ENCODE measurements at places on chromosomes 11 and 22.
A peak's percentile ranks its signal among the peaks of the same experiment; 100 is the strongest.

DNA sequence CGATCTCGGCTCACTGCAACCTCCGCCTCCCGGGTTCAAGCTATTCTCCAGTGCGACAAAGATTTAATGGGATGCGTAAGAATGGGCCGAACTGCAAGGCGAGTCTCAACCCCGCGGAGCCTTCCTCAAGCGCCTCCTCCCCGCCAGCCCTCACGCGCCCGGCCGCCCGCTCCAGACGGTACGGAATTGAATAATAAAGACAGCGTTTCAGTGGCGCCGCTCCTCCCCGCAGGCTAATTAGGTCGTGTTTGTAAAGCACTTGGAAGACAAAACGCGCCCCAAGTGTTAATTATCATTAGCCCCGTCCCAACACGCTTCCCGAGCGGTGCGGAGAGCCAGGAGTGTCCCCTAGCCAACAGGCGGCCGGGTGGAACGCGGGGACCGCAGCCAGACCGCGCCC lies 192.0 kb downstream of the BUD13 start:
- DNase-seq: no peak

DNA sequence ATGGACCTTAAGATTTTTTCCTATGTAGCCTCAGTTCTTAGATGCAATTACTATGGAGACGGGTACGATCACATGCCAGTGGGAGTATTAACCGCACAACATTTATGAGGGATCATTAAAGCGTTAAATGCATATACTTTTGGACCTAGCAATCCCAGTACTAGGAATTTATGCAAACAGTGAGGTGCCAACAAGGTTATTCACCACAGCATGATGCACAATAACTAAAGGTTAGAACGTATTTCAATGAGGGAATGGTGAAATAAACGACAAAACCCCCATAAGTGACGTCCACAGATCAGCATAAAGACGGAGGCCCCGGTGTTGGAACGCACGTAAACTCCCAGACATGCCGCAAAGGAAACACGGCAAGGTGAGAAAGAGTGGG lies 539 bp downstream of the SIRT3 start:
- no peak for DNase-seq

DNA sequence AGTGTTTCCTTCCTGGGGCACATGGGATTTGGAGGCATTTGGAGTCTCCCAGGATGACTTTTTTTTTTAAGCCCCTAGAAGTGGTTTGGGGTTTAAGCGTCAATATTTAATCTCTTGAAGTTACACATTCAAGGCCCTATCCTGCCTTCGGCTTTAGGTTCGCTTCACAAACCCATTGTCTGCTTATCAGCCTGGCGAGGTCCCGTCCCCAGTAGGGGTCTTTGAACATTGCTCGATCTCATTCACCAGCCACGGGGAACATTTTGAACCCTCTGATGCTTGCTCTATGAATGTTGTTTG lies 75.9 kb downstream of the KCNQ1 start:
- no peak for DNase-seq

DNA sequence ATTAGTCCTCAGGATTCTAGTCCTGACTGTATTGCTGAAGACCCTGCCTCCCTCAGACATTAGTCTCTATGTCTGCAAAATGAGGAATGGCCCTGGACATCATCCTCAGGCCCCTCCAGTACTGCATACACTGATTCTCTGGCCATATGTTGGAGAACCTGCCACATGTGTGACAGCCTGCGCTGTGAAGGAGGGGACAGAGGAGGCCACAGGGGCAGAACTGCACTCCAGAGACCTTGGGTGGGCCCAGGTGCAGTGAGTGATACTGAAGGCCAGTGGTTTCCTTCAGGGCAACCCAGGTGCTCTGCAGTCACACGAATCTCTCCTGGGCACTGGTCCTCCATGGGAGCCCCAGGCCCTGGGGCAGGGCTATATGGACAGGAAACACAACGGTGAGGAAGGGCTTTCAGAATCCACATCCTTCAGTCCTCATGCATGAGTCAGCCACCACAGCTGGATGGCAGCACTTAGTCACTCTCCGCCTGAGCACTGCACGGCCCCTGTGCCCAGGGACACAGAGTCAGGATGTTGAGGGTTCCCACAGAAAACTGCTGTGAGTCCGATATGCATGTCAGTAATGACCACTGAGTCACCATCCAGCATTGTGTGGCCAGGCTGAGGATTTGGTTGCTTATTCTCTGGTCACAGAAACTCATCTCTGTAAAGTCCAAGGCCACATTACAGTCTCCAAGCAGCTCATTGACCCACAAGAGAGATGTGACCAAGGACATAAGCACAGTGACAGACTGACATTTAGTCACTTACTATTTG lies 39.7 kb downstream of the ME3 start:
- peak; percentile 98 for DNase-seq

- no peak for DNase-seq
Observed at GRCh38 chr11:3834349-3834663, 6.5 kb downstream of the RHOG start.

DNA sequence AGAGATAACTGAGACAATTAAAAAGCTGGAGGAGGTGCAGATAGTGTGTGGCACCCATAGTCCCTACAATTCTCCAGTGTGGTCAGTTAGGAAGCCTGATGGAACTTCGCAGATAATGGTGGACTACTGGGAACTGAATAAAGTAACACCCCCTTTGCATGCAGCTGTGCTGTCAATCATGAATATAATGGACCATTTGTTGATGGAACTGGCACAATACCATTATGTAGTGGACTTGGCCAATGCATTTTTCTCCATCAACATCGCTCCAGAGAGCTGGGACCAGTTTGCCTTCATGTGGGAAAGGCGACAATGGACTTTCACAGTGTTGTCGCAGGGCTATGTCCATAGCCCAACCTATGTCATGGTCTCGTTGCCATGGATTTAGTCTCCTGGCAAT lies 324.2 kb downstream of the TMEM135 start:
- no peak for DNase-seq

DNA sequence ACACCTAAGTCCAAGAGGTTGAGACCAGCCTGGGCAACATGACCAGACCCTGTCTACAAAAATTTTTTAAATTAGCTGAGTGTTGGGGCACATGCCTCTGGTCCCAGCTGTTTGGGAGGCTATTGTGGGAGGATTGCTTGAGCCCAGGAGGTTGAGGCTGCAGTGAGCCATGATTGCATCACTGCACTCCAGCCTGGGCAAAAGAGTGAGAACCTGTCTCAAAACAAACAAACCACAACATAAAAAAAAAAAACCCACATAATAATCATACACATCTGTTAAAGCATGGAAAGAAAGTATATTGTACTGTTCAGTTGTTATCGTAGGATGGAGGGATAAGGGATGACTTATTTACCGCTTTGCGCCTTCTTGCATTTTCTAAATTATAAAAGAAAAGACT lies 35.9 kb upstream of the GRK2 start:
- DNase-seq: no peak

DNA sequence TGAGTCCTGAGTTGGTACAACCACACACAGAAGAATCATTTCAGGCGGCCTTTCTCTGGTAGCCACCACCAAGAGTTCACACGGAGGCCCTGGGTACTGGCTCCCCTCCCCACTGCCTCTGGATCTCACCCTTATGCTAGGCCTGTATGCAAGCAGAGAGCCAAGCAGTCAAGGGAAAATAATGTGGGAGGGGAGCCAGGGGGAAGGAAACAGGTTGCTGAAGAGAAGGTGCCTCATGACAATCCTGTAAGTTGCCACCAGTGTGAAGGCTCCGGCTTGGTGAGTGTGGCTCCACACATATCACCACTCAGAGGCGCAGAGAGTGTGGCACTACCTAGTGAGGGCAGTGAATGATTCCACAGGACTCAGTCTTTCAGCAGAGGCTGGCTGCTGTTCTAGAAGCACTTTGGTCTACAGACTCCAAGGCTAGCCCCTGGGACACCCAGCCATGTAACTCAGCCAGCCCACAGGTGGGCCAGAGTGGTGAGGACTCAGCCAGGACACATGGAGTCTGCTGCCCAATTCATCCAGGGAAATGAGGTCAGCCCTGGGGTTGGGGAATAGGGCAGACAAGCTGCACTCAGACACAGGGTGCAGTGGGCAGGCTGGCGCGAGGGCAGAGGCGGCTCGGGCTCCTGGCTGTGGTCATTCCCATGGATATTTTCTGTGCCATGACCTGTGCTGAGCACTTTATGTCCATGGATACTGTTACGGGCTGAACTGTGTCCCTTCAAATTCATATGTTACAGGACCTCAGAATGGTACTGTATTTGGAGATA lies 49.0 kb upstream of the SERPIND1 start:
- no peak for DNase-seq

DNA sequence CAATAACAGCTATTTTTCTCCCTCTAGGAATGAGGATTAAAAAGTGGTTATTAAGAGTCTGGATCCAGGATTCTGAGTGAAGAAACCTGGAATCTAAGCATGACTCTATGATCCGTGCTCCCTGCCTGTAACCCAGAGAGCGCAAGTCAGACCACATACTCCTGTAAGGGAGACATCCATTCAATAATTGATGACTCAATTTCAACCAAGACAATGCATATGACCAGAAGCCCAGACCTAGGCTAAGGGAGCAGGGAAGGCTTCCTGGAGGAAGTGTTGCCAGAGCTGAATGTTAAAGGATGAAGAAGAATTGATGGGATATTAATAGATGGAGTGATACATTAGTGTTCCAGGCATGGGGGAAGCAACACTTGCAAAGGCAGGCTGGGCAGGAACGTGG lies 13.8 kb upstream of the PAMR1 start:
- DNase-seq: no peak

GRCh38 chr11:92087725-92088537 lies 136.7 kb upstream of the FAT3 start:
- DNase-seq: no peak

- DNase-seq: no peak
Observed at GRCh38 chr11:122977470-122978298, 4.0 kb downstream of the BSX start.

DNA sequence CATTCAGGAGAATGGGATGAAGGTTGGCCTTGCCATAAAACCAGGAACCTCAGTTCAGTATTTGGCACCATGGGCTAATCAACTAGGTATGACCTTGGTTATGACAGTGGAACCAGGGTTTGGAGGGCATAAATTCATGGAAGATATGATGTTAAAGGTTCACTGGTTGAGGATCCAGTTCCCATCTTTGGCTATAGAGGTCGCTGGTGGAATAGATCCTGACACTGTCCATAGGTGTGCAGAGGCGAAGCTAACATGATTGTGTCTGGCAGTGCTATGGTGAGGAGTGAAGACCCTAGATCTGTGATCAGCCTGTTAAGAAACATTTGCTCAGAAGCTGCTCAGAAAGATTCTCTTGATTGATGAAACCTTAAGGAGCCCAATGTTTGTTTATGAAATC lies 5.7 kb downstream of the NF2 start:
- DNase-seq: no peak

DNA sequence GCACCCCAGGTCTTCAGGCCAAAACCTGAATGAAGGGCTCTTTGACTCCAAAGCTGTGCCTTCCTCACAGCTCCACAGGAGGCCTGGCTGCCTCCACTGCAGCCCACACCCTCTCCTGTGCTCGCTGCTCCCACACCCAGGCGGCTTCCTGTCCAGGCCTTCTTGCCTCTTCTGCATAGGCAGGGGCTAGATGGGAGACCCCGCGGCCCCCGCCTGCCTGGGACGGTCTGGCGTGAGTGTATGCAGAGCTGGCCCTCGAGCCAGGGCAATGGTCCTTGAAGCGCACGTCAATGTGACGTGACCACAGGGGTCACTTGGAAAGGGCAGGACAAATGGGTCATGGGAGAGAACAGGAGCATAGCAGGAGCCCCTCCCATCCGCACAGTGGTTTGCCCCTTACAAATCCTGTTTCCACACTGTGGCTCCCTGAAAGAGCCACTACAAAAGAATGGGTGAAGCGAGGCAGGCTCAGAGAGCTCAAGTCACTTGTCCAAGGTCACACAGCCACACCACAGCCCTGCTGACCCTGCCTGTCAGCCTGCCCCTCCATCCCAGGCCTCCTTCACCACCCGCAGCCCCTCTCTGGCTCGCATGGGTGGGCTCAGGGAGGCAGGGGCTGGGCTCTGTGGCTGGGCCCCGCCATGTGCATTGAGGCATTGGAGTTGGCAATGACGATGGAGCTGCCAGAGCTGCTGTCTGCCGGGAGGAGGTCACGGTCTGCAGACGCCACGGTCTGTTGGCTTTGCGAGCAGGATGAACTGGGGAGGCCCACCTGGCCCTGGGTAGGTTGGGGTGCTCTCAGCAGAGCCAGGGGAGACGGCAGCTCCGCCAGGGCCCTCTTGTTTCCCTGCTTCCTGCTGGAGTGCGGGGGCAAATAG lies 71.2 kb upstream of the WNT11 start:
- no peak for DNase-seq

- DNase-seq: no peak
Observed at GRCh38 chr11:130464291-130464812, 15.9 kb downstream of the ADAMTS15 start.

- DNase-seq: peak; percentile 70
Observed at GRCh38 chr22:37681556-37682049, 4.5 kb upstream of the NOL12 start.

DNA sequence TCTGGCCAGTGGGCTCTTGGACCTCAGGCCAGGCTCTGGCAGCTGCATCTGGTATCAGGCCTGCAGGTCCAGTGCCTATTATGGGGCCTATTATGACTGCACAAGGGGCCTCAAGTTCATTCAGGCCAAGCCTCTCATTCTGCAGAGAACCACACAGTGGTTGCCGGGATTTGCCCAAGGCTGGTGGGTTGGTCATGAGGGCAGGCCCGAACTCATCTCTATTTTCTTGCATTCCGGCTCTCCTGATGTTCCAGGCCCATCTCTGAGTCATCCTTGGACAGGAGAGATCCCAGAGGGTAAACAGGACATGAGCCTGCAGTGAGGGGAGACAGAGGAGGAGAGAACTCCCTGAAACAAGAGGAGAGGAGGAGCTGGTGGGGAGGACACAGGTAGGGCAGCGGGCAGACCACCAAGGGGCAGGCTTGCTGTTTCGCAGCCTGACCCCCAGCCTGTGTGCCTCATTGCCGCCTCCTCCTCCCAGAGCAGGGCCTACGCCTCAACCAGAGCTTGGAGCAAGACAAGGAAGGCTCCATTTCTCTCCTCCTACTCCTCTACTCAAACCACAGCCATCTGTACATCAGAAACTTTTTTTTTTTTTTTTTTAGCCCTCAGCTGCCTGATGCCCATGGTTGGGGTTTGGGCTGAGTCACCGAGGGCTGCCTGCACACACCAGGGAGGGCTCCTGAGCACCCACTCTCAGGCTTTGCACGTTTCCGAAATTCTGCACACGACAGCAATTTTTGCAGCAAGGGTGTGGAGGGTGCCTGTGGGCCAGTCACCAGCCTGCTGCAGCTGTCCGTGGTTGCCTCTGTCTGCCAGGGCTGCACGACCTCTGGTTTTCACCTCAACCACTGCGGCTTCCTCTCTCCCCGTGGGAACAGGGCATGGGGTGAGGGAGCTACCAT lies 12.7 kb upstream of the TREH start:
- DNase-seq: peak; percentile 18

- DNase-seq: no peak
Observed at GRCh38 chr22:39300186-39300830, 19.1 kb downstream of the RPL3 start.

GRCh38 chr22:49260681-49261580 lies 566.7 kb downstream of the BRD1 start:
- DNase-seq: no peak

GRCh38 chr11:86610559-86611341 lies 61.7 kb downstream of the ME3 start:
- no peak for DNase-seq

- DNase-seq: peak; percentile 80
Observed at GRCh38 chr11:19935507-19935906, 222.9 kb downstream of the NAV2 start.

Measured in brain microvascular endothelial cell (primary cell).